ENCODE measurements at places on chromosomes 13 and 19.

DNA sequence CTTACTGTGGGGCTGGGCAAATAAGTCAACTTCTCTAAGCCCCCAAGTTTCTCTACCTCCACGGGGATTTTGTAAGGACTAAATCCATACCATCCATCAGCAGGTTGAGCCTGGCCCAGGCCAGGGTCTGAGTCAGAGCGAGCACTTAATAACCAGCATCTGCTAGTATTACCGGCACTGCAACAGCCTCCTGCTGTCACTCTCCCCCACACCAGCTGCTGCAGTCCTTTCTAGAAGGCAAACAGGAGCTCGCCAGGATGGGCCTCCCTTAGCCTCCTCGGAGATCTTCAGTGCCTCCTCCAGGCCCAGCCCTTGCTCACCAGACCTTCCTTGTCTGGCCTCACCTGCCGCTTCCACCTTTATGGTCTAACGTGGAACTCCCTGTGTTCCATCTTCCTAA, 3.2 kb downstream of the NAPA start:
- DNase-seq, result no peak

GRCh38 chr13:62629618-62630017, 1214.0 kb upstream of the PCDH20 start:
- no peak for DNase-seq

DNA sequence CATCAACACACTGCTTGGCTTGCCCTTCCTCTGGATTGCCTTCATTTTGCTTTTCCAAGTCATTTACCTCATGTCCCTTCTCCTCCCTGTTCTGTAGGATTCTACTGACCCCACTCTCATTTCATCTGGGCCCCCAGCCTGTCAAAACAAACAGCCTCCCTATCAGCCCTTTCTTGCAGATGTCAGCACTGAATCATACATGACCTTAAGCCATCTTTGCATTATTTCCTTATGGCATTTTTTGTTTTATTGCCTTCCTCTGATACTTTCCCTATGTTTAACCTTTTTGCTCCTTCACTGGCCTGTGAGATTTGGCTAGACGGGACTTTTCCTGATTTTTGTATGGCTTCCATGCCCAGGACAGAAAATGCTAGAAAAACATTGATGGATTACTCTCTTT, 8.7 kb downstream of the LRCH1 start:
- DNase-seq, result no peak

- no peak for DNase-seq
Observed at GRCh38 chr19:38705197-38706019, 38.9 kb downstream of the CAPN12 start.

GRCh38 chr19:1863328-1863637, at the start of gene KLF16:
Gene KLF16 (minus strand): TSS chr19:1863579. CDS start chr19:1863497, 82 bp downstream.
- no peak for DNase-seq

Data from CMK (cell line).